ENCODE measurements at places on chromosomes 2 and 18.

DNA sequence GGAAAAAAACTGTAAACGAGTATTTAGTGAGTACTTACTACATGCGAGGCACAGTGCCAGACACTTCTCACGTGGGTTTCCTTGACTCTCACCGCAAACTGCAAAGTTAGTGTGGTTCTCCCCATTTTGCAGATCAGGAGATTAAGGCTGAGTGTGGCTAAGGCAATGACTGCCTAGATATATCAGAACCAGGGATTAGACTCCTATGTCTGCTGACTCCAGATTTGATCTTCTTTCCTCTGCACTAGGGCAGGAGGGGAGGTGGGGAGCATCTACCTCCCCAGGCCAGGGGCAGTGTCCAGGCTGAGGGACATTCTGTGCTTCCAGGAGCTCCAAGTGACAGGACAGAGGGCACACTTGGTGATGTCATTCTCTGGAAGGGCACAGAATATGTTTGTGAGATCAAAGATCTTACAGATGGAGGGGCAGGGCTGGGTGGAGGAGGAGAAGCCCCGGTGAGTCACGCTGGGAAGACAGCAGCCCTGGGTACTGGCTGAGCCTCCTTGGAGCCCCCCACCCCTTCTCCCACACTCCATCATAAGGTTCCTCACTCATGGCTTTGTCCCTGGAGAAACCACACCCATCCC is 92.4 kb downstream of the RHOB start:
- no peak for DNase-seq

DNA sequence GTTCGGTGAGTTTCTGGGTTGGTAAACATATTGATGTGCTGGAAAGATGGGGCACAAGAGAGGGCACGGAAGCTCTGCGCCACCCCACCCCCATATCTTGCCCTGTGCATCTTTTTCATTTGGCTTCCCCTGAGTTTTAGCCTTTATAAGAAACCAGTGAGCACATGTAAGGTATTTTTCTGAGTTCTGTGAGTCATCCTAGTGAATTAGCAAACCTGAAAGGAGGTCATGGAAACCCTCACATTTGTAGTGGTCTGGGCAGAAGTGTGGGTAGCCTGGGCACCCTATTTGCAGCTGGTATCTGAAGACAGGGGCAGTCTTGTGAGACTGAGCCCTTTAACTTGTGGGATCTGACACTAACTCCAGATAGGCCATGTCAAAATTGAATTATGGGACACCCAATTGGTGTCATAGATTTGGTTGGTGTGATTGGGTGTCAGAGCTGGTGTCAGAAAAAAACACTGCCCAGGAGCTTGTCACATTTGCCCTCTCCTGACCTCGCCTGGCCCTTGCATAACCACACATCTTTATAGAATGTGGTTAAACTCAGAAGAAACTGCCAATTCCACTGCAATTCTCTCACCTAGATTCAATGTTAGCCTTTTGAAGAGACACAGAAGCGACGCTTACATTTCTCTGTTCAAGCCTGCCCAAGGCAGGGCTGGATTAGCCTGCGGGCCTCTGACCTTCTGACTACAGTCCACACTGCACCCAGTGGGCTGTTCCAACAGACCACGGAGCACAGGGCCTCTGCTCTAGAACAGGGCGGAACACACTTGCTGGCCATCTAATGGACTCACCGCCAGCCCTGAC is 12.0 kb upstream of the GALM start:
- no peak for DNase-seq

- no peak for DNase-seq
Measured at GRCh38 chr2:164841719-164842623, at the start of gene COBLL1. Gene COBLL1 (minus strand): TSS chr2:164841823. CDS start chr2:164841196, 627 bp downstream.

DNA sequence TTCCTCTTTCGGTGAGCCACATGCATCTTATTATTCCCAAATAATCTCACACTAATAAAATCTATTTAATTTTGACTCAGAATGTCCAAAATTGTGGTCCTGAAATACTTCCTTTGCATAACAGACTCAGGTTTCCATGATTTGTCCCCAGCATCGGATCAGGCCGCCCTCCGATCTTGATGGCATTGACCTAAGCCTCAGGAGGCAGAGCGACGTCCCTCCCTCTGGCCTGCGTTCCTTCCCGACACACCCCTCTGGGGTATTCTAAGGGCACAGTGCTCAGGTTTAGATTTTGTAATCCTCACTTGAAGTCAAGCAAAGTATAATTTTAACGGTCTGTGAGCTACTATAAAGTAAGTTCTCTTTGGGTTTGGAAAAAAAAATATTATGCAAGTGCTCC is 857.7 kb downstream of the GALR1 start:
- DNase-seq: no peak

DNA sequence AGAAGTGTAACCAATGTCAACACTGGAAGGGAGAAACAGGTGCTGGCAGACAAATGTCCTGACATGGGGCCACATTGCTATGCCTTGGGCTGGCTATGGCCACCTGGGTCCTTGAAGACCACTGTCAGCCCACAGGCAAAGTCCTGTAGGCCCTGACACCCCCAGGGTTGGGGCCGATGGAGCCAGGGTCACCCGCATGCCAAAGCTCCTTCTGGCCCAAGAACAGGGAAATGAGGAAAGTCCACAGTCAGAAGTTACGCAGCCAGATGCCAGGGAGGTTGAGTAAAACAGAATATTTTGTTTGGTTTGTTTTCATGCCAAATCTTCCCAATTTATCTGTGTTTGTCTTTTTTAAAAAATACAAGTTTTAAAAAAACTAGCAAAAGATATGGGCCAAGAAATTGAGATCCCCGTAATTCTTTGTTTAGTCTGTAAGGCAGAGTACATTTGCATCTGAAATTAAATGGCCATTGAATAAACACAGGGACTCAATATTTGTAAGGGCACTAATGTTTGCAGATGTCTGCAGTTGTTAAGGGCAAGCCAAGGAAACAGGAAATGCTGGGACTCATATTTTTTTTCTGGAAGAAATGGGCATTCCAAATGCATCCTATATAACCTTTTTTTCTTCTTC is 186.4 kb downstream of the FAM210A start:
- no peak for DNase-seq

DNA sequence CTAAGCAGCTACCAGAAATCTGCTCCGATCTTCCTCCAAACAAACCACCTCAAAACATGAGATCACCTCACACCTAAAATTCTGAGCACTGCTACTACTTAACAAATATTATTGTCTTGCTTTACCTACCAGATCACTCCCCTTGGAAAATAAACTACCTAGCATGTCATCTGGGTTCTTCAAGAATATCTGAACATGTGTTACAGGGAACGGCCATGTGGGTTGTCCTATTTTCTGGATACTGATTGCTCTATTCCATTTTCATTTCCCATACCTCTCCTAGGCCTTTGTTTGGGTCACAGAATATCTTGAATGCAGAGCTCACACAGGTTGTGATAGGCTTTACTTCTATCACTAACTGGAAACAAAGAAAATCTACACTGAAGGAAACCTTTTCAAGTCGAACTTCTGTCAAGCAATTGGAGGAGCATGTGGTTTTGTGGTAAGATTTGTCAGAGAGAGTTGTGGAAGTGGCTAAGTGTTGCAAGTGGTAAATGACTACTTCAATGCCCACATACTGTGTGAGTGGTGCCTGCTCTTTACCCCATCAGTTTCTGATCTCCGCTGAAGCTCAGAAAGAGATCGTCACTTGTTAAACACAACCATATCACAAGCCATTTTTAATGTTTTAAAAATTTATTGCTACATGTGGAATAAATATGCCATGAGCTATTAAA is 739.1 kb upstream of the ZEB2 start:
- no peak for DNase-seq

GRCh38 chr18:52499644-52500043 is 159.6 kb downstream of the DCC start:
- no peak for DNase-seq

GRCh38 chr2:48527226-48527885 is 2.6 kb upstream of the STON1 start:
- no peak for DNase-seq

DNA sequence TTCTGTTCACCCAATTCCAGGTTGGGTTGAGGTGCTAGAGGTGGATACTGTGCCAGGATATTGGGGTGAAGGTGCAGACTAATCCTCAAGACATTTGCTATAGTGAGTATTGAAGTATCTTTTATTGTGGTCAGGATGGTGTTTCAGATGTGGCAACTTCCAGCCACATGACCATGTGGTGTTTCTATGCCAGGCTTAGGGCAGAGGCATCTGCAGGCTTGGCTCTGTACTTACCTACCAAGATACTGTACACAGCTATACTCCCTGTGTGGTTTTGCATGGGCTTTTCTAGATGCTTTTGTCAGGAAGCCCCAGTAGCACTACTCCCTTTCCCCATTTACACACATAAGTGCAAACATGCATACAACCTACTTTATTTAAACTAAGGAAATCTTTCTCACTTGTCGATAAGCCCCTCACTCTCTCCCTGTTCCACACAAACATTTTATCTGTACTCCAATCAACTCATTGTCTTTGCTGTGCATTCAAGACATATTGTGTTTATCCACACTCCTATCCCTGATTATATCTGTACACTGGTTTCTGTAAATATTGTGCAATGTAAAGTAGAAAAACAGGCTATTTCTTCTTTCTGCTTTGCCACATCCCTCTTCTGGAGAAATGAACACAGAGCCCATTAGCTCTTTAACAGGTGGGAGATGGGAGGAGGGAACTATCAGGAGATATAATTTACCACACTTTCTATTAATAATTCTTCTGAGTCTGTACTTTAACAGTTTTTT is 12.3 kb downstream of the ARL6IP6 start:
- peak; percentile 20 for DNase-seq
